ENCODE measurements at places on chromosomes 5 and 9. TPM values are rescaled to one million over a fixed set of nuclear protein-coding genes. Genes with fewer than 3 reads are reported as not detected.

GRCh38 chr5:115179030-115179393 is 9.3 kb upstream of the TRIM36 start:
- no peak for DNase-seq

The WWC1 gene
- total RNA-seq: 41.1 TPM

DNA sequence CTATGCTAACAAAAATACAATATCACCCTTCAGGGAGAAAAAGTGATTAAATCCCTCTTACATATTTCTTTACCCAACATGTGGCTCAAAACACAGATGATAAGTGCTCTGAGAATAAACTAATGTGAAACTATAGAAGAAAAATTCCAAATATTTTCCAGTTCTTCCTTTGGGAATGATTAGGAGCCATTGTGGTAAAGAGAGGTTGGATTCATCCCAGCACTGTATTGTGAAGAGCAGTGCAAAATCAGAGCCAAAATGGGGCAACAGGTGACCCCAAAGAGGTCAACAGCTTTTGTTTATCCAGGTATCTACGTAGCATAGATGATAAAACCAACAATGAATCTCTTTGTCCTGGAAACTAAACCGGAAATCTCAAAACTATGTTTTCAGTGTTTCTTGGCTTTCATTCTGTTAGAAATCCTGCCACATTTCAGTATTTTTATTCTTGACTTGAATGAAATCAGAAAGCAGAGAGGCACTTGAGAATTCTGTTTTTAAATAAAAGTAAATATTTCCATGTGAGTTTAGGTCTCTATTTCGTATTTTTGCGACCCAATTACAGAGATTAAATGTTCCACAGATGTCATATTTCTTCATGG is 120.4 kb upstream of the FST start:
- no peak for DNase-seq

The C9orf50 gene
- not detected for total RNA-seq

GRCh38 chr5:144638787-144639186 is 468.1 kb downstream of the KCTD16 start:
- DNase-seq: no peak

DNA sequence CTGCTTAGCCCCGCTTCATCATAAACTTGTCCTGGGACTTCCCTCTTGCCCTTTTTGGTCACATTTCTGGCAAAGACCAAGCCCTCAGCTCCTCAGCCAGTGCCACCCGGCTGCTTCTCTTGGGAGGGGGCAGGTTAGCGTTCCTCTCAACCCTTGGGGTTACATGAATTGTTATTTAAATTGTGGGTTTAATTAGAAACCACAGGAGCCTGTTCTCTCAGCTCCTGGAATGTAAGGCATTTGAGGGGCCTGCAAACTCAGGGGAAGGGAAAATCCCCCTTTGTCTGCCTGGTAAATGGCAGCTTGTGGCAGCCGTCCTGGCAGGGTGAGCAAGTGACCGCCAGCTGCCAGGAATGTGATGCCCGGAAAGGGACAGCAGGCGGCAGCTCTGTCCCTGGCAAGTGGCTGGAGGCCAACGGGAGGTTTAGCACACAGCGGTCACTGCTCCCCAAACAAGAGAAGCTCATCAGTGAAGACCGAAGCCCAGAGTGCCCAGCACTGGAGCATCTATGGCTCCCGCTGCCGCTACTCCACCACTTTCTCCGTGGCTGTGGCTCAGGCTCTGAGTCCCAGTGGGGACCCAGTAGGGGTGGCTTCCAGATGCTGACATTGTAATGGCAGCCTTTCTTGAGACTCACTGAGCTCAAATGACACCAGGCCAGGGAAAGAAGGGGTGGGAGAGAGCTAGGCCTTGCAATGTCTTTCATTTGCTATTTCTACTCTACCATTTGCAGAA is 51.7 kb downstream of the SHB start:
- DNase-seq: peak; percentile 97

GRCh38 chr9:96417051-96417586 is 1.1 kb downstream of the ZNF367 start:
- DNase-seq: peak; percentile 92

DNA sequence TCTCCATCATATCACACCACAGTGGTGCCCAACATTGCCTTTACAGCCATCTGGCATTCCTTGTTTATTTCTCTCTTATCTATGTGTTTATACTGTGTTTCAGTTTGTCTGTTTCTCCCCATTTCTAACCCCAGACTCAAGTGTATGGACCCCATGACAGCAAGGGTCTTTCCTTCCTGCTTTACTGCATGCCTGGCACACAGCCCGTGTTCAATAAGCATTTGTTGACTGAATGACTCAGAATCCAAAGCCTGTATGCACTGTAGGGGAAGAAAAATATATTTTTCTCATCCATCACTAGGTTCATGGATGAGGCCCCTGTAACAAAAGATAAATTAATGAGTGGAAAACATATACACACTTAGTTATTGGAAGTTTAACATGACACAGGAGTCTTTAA is 190.8 kb upstream of the SEMA6A start:
- no peak for DNase-seq

- peak; percentile 27 for DNase-seq
These were observed 80.6 kb upstream of the SMIM23 start for GRCh38 chr5:171705036-171705435.

- DNase-seq: no peak
These were observed 79.1 kb downstream of the LHFPL2 start for GRCh38 chr5:78569441-78569840.

Data from H1 (cell line).